AG08395 (cell line): ENCODE measurements at places on chromosomes 3 and 15.

DNA sequence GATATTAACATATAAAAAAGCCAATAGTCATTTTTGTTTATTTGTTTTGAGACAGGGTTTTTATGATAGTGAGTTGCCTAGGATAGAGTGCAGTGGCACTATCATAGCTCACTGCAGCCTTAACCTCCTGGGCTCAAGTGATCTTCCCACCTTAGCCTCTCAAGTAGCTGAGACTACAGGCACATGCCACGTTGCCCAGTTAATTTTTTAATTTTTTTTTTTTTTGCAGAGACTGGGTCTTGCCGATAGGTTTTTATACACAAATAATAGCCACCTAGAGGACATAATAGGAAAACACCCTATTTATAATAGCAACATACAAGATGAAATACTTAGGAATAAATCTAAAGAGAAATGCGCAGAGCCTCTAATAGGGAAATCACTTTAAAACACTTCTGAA, 13.3 kb downstream of the EIF3J start:
- peak; percentile 33 for DNase-seq

DNA sequence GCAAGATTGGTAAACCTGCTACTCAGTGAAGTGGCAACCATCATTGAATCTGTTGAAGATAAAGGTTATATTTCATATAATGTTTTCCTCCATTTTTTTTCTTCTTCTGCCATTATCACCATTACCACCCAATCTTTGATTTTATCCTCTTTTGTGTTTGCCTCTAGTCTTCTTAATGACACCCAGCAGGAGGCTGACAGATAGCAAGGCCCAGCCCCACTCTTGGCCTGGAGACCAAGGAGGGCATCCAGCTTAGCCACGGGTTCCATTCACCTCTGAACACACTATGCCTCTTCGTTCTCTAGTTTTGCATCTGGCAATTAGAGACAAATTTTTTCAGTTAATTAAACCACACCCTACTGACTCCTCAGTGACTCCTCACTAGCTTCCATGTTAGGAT, 129.7 kb downstream of the TPRG1 start:
- DNase-seq = no peak

- DNase-seq = no peak
These were observed 419.6 kb downstream of the DIPK2A start for GRCh38 chr3:144391236-144391635.

- no peak for DNase-seq
These were observed 379.1 kb downstream of the MCTP2 start for GRCh38 chr15:94610485-94610884.

- DNase-seq = no peak
These were observed 52.4 kb downstream of the TBL1XR1 start for GRCh38 chr3:177144922-177145321.

- DNase-seq = no peak
These were observed 191.8 kb downstream of the LSAMP start for GRCh38 chr3:116253511-116253910.

DNA sequence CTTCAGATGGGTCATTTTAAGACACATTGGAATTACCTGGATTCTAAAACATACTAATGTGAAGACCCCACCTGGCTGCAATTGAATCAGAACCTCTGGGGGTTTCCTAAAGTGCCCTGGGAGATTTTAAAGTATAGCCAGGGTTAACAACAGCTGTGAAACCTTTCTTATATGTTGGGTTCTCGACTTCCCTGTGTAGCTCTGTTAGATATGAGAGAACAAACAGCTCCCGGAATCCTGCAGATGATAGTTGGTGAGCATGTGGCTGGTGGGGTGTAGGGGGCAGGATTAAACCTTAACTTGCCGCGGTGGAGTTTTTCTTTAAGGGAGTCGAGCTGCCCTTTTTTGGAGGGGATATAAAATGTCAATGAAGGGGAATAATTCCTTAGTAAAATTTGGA, 12.1 kb downstream of the PLCL2 start:
- DNase-seq = no peak

GRCh38 chr15:29312387-29312786, 42.8 kb upstream of the NSMCE3 start:
- DNase-seq = peak; percentile 28

DNA sequence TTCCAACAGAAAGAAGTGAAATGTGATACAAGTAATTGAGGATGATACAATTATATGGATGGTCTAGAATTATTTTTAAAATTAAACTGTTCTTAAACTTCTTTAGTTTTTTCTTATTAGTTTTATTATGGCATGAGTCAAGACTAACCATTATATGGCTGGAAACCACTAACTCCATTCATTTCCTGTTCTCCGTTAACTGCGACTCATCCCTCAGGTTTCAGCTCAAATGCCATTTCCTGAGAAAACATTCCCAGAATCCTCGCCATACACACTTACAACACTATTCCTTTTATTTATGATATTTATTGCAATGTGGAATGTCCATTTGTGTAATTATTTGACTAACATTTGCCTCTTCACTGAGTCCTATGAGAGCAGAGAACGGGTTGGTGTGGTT, 394.1 kb downstream of the SOX2 start:
- no peak for DNase-seq

- no peak for DNase-seq
These were observed 123.3 kb upstream of the NANOGP8 start for GRCh38 chr15:35208353-35208752.

DNA sequence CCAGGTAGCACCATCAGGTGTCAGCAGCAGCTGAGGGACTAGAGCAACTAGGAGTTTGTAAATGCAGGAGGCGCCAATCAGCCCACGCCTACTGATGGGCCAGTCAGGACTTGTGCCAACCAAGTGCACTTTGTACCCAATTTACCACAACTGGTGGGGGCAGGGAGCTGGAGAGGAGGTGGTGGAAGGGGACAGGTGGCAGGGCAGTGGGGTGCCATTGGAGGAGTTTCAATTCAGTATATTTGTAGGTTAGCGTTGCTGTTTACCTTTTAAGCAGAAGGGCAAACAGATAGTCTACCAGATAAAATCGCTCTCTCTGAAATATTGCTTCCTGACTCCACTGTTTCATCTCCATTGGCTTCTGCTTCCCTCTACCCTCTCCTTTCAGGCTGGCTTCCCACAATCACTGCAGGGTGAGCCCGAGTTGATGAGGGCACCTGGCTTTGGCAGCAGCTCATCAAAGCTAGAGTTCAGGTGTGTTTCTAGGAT, 75.7 kb downstream of the TRIM69 start:
- DNase-seq = no peak

DNA sequence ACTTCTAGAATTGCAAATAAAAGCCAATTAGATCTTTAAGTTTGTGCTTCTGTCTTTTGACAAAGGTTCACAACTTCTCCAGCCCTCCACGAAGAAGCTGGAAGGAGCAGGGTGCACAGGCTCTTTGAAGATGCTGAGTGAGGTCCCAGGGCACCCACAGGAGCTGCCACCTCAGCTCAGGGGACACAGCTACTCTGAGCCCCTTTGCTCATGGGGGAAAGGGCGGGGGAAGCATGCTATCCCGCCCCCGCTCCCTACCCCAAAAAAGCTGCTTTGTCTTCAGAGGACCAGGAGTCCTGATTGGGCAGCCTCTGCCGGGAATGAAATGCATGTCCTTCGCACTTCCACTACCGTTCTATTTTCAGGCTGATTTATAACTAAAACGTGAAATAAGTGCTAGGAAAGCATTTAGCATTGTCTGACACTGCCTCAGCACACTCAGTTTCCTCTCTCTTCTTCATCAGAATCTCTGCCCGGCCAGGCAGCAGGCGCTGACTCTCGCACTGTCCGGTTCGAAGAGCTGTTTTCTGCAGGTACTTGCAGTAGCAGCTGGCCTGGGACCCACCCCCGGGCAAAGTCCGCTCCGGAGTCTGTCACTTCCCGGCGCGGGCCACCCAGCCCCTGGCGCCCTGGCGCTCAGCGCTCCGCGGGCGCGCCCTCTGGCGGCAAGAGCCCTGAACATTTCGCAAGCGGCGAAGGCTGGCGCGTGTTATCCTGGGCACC, 45.5 kb upstream of the KLHL25 start:
- DNase-seq = peak; percentile 85

GRCh38 chr3:7646851-7647250, 785.9 kb downstream of the GRM7 start:
- no peak for DNase-seq

GRCh38 chr15:52414936-52415335, 113.7 kb downstream of the MYO5A start:
- DNase-seq = no peak

DNA sequence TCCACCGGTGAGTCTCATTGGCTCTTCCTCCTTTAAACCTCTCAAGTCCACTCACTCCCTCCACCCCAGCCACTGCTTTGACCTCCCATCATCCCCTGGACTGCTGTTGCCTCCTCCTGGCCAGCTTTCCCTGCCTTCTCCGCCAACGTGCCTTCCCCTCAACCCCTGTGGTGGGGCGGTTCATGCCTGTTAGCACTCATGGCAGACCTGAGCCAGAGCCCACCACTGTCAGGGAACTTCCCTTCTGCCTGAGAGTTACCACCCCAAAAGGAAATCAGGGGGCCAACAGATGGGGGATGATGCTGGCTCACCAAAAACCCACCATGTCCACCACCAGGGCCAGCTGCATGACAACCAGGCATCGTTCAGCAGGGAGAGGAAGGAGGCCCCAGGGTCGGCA, 44.2 kb upstream of the SLC6A1 start:
- no peak for DNase-seq

- DNase-seq = peak; percentile 68
These were observed 342.9 kb upstream of the PROK2 start for GRCh38 chr3:72127844-72128243.

- DNase-seq = no peak
These were observed 53.4 kb downstream of the LDHAL6B start for GRCh38 chr15:59260090-59260489.

GRCh38 chr3:10918011-10918410, 74.5 kb upstream of the SLC6A1 start:
- no peak for DNase-seq

- DNase-seq = no peak
These were observed 299.8 kb upstream of the CNTN4 start for GRCh38 chr3:1798711-1799405.

DNA sequence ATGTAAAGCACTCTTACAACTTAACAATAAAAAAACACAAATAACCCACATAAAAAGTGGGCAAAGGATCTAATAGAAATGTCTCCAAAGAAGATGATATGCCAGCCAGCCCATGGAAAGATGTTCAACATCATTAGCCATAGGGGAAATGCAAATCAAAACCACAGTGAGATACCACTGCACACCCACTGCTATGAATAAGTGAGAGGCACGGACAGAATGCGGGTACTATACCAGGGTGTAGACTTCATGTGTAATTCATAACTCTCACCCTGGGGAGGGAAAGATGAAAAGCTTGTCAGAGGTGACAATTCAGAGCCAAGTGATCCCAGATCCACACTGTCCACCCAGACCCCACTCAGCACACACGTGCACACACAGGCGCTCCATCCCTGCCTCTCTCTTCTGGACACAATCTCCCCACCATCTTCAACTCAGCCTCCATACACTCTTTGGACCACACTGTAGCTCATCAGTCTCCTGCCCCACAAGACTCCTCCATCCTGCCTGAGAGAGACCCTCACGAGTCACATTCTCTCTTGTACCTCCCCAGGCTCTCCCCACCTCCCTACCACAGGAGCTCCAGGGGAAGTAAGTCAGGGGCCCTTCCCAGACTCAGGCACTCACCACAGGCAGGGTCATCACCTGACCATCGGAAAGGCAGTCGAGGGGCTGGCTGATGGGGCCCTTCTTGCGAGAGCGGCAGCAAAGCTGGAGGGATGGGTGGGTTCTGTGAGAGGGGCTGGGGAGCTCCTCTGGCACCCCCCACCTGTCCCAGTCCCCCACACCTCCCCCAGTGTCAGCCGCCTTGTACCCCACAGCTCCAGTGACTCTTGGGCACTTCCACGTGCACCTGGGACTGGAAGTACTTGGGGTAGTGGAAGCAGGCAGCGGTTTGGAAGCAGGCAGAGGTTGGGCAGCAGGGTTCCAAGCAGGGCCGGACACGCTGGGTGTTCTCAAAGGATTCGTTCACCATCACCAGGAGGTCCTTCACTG, 21.3 kb downstream of the PLA2G4E start:
- no peak for DNase-seq

GRCh38 chr3:110267304-110267845, 804.2 kb upstream of the NECTIN3 start:
- no peak for DNase-seq

DNA sequence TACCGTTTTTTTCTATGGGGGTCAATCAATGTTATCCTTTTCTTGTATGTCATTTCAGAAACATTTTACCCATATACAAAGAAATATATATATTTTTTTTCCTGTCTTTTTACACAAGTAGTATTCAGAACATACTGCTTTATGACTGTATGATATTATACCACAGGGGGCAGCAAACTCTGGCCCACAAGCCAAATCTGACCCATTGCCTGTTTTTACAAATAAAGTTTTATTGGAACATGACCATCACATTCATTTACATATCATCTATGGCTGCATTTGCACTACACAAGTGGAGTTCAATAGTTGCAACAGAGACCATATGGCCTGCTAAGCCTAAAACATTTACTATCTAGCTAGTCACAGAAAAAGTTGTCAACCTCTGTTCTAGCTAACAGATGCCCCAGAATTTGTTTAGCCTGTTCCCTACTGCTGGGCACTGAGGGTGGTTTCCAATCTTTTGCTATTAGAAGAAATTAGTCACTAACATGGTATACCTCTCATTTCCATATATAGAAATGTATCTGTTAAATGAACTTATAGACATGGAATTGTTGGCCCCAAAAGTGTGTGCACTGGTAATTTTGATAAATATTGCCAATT, 57.7 kb downstream of the BFSP2 start:
- DNase-seq = no peak

DNA sequence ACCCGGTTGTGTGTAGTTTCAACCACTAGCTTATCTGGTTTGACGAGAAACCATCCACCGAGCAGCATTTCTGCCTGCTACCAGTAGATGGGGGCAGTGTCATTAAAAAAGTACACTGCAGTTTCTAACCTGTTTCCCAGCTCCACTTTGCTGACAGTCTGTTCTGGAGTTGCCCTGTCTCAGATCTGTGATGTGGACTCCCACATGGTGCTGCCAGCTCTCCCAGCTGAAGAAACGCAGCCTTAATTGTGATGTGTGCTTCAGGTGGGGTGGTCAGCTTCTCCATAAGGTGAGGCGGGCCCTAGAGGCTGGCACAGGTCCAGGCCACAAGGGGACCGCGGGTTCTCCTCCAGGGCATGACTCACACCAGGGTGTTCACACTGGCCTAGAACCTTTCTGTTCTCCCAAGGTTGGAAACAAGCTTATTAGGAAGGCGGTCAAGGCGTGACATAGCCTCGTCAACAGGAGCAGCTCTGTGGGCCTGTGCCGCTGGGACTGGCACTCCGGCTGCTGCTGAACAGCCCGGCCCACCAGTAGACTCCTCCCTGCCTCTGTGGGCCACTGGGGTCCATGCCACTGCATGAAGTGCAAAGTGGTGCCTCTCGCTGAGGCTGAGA, 2.9 kb upstream of the FAM43A start:
- DNase-seq = peak; percentile 88

- no peak for DNase-seq
These were observed 195.4 kb downstream of the GOLGA6L6 start for GRCh38 chr15:20346082-20346805.

- DNase-seq = no peak
These were observed 4.5 kb downstream of the PLXNB1 start for GRCh38 chr3:48425281-48425812.
